ENCODE measurements at places on chromosomes 6 and 20. TPM values are rescaled to one million over a fixed set of nuclear protein-coding genes. Genes with fewer than 3 reads are reported as not detected.

- DNase-seq = peak; percentile 65
These were observed 135.6 kb upstream of the UST start for GRCh38 chr6:148611213-148611612.

DNA sequence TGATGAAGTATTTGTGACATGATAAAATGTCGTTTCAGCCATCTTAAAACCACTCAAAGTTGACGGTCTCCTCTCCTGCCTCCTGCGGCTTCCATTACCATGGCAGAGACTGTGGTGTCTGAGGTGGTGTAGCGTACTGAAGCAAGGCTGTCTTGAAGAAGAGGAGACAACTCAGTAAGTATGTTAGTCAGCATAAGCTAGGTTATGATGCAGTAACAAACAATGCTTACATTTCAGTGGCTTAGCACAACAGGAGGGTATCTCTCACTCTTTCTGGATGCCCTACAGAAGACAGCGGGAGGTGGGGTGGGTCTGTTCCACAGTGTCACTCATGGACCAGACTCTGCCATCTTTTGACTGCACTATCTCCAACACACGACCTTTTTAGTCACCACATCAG, 174.7 kb upstream of the AHI1 start:
- DNase-seq = no peak

DNA sequence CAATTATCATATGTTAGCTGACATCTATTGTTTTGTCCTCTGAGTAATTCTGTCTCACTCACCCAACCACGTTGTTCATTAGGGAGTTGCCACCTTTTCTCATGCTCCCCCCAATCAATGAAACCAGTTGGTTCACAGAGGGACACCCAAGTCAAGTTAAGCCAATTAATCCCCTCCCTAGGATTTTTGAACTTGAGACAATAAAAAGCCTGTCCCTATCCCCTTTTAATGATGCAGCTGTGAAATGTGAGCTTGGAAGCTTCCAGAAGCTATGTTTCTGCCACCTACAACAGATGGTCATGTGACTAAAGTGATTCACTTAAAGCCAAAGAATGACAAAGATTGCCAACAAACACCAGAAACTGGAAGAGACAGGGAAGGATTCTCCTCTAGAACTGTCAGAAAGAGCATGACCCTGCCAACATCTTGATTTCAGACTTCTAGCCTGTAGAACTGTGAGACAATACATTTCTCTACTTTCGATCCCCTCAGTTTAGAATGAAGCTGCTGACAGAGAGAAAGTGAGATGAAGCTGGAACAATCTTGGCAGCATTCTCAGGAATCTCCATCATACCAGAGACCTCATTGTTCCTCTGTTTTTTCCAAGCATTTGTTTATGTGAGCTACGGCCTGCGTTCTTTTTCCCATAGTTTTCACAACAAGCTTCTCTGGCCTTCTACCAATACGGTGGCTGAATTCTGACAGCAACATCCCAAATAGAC, 57.8 kb upstream of the TPD52L1 start:
- no peak for DNase-seq

GRCh38 chr6:150189122-150189521, 46.3 kb downstream of the PPP1R14C start:
- no peak for DNase-seq

DNA sequence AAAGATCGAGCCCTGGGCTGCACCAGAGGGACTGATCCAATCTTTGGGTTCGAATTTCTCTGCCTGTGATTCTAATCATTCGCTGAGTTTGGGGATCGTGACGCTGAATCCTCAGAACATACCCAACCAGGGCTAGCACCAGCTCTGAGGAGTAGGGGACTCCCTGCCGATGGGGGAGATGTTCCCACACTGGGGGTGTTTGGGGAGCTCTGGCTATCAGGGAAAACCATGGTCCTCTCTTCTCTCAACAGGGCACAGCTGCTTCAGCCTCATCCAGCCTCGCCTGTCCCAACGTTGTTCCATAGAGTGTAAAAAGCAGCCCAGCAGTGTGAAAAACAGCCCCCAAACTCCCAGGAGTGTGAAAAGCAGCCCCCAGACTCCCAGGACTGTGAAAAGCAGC, 136.6 kb downstream of the ANKRD60 start:
- no peak for DNase-seq

Gene MYB
- 0.22 TPM for total RNA-seq

Gene PDE7B
- 18.6 TPM for total RNA-seq

Gene COL12A1
- total RNA-seq = 10.7 TPM

- DNase-seq = no peak
These were observed 219.8 kb downstream of the ERMARD start for GRCh38 chr6:169971081-169971861.

DNA sequence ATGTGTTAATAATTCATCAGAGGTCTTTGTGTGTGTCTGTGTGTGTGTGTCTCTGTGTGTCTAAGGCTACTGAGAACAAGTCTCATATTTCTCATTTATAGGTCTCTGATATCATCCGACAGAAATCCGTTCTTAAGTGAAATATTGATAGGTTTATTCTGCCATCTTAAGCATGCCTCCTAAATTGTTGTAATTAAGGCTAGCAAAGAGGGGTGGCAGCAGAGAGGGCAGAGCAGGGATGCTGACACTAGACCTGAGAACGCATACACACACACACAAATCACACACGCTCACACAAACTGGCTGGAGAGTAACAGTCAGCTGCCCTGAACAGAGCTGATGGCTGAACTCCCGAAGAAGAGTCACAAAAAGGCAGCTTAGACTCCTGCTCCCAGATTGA, 84.9 kb upstream of the LRFN2 start:
- no peak for DNase-seq

Gene LINC00237
- not detected for total RNA-seq

- DNase-seq = peak; percentile 56
These were observed 11.4 kb downstream of the TEAD3 start for GRCh38 chr6:35485402-35485877.

GRCh38 chr6:139962654-139963347, 588.4 kb upstream of the CITED2 start:
- DNase-seq = no peak

Gene C6orf163
- 1.6 TPM for total RNA-seq

GRCh38 chr20:16562259-16562658, 11.0 kb downstream of the KIF16B start:
- DNase-seq = no peak

- DNase-seq = no peak
These were observed 570.2 kb downstream of the PRKN start for GRCh38 chr6:162157167-162157870.

DNA sequence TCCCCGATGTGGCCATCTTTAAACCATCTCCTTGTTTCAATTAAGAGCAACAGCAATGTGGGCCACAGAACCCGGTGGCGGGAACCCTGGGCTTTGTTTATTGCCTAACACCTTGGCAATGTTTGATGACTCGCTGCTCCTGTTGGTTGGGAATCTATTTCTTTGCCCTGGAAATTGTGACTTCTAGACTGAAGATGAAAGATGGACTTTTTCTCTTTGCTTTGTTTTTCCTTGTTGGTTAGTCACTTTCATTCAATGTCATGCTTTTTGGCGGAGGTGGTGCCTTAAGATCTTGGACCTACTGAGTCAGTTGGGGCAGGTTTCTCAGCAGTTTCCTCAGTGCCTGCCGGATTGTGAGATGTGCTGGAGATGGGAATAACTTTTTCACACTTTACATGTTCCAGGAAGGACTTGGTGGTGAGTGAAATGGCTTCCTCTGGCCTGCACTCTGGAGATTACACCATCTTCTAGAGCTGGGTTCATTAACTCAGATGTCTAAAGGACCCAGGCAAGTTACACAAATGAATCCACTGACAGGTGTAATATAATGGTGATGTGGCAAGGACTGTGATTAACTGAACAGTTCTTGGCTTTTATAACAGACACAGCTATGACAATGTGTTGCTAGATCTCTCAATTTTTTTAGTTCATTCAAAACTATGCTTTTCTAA, 56.3 kb downstream of the TSHZ2 start:
- DNase-seq = no peak

Gene SLC17A2
- not detected for total RNA-seq

DNA sequence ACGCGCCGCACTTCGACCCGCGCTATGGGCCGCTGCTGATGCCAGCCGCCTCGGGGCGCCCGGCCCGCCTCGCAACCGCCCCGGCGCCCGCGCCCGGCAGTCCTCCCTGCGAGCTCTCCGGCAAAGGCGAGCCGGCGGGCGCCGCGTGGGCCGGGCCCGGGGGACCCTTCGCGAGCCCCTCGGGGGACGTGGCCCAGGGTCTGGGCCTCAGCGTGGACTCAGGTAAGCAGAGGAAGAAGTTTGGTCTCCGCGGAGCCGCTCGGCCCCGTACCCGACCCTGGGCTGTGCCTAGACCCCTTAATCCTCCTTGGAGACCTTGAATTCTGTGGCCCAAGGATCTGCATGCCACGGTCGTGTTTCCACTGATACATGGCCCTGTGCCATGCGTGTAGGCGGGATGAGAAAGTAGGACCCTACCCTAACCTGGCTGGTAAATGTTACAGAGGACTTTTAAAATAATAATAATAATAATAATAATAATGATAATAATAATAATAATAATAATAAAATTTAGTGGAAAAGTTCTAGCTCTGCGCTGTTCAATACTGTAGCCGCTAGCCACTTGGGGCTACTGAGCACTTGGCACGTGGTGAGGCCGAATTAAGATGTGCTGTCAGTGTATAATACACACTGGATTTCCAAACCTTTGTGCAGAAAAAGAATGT, 5.6 kb downstream of the VGLL2 start:
- no peak for DNase-seq

DNA sequence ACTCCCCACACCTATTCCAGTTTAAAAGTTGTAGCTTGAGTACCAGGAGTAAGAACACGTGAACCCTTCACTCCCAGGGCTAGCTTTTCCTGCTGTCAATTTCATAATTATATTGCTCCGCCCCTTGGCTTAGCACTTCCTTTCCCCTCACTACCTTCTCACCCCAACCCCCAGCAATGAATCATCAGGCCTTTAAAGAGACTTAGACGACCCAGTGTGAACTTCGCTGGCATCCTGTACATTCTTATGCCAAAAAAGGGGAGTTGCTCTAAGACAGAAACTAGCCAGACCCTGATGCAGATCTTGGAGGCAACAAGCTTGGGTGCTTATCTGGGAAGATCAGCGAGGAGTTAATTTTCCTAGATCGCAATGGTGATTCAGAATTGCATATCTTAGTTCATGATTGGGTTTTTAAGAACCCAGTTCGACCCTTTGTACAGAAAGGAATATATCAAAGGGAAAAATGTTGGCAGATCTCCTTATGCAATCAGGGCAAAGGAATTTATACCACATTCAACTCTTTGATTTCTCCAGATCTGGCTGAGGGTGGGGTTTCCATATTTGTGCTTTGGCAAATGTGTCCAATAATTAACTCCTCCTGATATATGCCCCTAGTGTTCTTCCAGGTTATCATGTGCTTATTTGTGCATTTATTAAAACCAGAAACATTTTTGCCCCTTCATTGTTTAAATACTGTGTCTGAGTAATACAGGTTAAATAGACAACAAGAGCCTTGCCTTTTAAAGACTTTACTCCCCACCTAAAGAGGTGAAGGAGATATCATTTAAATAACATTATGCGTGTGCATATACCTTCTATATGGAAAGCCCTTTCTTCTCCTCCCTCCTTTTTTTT, 8.1 kb upstream of the ATXN1 start:
- DNase-seq = no peak
